RWPE2 (cell line): ENCODE measurements at places on chromosomes 3 and 15.

DNA sequence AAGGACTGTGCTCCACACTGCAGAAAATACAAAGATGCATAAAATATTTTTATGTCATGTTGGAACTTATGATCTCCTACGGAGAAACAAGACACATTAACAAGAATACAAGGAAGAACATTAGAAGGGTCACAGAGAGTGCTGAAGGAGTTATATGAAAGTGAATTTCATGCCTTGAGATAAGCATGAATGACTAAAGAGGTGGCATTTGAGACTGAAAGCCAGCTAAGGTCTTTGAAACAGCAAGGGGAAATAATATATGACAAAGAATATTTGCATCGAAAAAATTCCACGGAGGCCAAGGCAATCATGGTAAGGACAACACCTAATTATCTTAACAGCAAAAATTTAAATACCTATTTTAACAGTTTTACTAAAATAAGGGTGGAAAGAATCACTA is 12.5 kb downstream of the GSK3B start:
- DNase-seq = no peak

DNA sequence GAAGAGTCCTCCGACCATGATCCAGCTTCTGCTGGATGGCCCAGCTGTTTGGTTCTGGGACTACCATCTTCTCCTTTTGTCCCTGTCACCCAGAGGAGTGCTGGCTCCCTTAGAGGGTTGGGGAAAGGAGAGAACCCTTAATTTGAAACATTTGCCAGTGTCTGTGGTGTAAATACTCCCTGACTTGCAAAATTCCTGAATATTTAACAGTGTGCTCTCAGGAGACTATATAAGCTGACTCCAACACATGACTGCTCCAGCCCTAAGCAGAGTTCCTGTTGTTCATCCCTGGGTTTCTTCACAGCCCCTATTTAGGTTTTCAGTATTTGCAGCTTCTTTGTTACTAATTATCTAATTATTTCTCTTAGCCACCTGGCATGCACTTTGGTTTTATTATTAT is 133.1 kb downstream of the CPNE4 start:
- no peak for DNase-seq

DNA sequence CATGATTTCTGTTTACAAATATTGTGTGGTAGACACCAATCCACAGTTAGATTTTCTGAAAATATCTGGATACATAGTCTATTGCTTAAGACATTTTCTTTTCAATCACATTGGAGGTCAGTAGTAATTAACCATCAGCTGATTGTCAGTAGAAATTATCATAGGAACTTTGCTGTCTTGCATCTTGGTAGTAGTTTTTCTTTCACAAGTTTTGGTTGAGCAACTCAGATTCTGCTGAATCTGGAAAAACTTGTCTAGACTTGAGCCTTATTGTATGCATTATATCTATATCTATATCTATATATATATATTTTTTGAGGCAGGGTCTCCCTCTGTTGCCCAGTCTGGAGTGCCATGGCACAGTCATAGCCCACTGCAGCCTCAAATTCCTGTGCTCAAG is 4.0 kb downstream of the RAB11A start:
- DNase-seq = no peak

GRCh38 chr15:56894601-56895000 is 23.8 kb upstream of the TCF12 start:
- no peak for DNase-seq

GRCh38 chr15:90838544-90838943 is 29.8 kb upstream of the FURIN start:
- DNase-seq = no peak

GRCh38 chr3:193403307-193403706 is 24.8 kb upstream of the ATP13A5 start:
- DNase-seq = no peak

DNA sequence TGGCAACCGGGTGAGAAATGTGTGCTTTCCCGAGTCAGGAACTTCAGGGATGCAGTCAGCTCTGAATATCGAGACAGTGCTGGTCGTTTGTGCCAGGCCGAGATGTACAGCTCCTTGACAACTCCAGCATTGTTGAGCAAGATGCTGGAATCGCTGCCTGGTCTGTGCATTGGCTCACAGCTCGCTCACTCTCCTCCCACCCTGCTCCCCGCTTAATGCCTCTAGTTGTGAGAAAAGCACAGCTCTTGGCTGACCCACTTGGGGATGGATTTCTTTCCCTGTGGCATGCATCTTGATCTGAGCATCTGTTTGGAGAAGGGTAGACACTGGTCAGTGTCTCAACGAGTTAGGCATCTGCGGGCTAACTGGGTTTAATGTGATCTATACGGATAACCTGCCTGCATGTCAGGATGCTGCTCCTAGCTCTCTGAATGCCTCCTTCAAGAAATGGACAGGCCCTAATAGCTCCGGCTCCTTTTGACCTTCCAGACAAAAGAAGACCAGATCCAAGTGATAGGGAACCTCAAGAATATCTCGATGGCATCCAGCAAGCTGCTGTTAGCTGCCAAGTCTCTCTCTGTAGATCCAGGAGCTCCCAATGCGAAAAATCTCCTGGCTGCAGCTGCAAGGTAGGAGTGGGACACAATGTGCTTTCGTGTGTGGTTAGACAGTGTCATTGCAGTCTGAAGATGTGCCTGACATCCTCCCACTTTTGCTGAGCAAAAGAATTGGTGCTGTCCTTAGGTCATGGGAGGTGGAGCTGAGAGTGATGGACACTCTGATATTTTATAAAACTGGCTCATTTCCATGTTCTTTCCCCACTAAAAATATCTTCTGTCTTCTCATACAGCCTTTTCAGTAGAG is 302.2 kb upstream of the TPM1 start:
- DNase-seq = no peak
